NCI-H1417 (cell line): ENCODE measurements at places on chromosomes 7 and 10.

DNA sequence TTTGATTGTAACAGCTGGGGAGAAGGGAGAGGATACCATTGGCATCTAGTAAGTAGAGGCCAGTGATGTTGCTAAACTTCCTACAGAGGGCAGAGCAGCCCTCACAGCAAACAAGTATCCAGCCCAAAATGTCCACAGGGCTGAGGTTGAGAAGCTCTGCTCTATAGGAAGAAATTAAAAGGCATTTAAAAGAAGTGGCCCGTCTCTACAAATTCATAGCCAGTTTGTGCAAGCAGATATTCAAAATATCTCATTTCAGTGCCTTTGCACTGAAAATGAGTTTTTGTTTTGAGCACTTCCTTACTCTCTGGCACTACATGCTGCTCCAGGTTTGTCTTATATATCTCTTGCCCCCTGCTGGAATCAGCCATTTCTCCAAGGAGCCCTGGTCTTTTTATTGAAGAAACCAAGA is 330.0 kb downstream of the BBS9 start:
- no peak for DNase-seq

GRCh38 chr7:74106846-74107245 is 23.2 kb downstream of the LIMK1 start:
- DNase-seq, result no peak

DNA sequence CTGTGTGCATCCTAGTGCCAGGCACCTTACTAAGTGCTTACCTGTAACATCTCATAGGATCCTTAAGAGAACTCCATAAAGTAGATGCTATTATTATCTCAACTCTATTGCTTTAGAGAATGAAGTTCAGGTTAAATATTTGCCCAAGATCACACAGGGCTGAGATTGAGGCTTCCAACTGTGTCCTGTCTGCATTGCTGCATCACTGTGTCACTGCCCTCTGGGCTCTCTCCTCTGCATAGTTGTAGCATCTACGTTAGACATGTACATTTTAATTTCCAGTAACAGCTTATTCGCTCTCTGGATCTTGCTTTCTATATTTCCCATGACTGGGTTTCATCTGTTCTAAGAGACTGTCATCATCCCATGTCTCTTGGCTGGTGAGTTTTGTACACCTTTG is 63.6 kb upstream of the FZD8 start:
- DNase-seq, result no peak

- no peak for DNase-seq
These were observed 18.6 kb downstream of the TAS2R41 start for GRCh38 chr7:143496263-143496662.

DNA sequence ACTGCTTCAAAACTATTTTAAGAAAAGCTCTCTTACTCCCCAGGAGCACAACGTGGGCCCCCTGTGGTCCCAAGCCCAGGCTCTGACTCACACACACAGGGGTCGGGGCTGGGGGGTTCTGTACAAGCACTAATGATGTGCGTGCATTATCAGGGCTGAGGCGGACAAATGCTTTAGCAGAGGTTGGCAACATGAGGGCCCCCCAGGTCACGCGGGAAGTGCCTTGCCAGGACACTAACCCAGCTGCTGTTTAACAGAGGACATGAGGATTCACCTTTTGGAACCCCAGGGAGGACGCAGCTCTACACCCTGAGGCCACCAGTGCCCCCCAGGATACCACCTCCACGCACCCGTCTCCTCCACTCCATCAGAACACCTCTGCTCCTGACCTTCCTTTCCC is 342.8 kb downstream of the DNAJB6 start:
- DNase-seq, result no peak

- no peak for DNase-seq
These were observed 84.0 kb downstream of the SORBS1 start for GRCh38 chr10:95477175-95477520.

- no peak for DNase-seq
These were observed 35.0 kb downstream of the CCDC146 start for GRCh38 chr7:77157446-77157845.
